Esophagus squamous epithelium (tissue), 5 donors: ENCODE measurements at places on chromosomes 2 and 18. TPM values are rescaled to one million over a fixed set of nuclear protein-coding genes. Genes with fewer than 3 reads are reported as not detected.

DNA sequence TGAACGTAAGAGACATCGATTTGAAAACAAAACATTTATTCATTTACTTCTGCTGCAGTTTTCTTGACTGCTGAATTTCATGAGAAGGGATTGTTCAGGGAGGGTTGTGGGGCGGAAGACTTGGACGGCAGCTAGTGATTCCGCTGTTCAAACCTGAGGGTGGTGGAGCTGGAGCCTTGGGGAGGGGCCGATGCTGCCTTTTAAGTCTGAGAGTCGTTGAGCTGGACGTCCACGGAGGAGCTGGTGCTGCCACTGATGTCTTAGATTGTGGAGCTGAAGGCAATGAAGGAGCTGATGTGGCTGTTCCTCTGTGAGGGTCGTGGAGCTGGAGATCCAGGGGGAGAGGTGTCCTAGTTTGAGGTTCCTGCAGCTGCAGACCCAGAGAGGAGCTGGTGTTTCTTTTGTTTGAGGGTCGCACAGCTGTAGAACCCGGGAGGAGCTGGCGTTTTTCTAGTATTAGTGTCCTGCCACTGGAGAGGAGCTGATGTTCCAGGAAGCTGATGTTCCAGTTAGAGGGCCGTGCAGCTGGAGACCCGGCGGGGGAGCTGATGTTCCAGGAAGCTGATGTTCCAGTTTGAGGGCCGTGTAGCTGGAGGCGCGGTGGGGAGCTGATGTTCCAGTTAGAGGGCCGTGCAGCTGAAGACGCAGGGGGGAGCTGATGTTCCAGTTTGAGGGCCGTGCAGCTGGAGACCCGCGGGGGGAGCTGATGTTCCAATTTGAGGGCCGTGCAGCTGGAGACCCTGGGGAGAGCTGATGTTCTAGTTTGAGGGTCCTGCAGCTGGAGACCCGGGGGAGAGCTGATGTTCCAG is 150.9 kb downstream of the RTP5 start:
- no peaks in the 10 kb centered on the region for H3K4me1 ChIP-seq
- DNase-seq = no peak

DNA sequence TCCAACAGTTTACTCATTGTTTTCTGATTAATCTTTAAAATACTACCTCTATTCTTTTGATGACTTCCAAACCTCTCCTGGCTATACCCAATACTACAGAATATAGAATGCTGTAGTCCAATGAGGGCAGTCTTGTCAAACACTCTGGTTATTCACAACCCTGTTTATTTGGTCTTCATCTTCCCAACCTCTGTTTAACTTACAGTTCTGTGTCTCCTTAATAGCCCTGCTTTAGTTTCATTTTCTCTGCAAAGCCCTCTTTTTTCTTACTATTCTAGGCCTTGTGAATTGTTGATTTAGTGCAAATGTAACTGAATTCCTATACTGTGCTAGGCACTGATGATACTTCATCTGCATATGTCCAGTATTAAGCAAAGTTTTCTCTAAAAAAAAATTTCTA is 40.0 kb downstream of the ACVR2A start:
- H3K27ac ChIP-seq = no peak overlapping the region
- no peaks in the 10 kb centered on the region for H3K36me3 ChIP-seq
- H3K4me3 ChIP-seq = no peak overlapping the region
- DNase-seq = no peak

- H3K36me3 ChIP-seq = no peaks in the 10 kb centered on the region
- no peaks in the 10 kb centered on the region for H3K4me1 ChIP-seq
- DNase-seq = no peak
- no peaks in the 10 kb centered on the region for H3K27me3 ChIP-seq
Observed at GRCh38 chr2:133171393-133172004, 396.8 kb downstream of the NCKAP5 start.

Gene CGREF1
- 3.2 TPM for total RNA-seq
